Stimulated activated CD8-positive, alpha-beta memory T cell treated with anti-CD3 and anti-CD28 coated beads, Interleukin-7, amount 100 ng/mL, for 48 hours (primary cell): ENCODE measurements at places on chromosomes 12 and 14.

- DNase-seq, result no peak
These were observed 100.2 kb downstream of the NELL2 start for GRCh38 chr12:44775901-44776300.

DNA sequence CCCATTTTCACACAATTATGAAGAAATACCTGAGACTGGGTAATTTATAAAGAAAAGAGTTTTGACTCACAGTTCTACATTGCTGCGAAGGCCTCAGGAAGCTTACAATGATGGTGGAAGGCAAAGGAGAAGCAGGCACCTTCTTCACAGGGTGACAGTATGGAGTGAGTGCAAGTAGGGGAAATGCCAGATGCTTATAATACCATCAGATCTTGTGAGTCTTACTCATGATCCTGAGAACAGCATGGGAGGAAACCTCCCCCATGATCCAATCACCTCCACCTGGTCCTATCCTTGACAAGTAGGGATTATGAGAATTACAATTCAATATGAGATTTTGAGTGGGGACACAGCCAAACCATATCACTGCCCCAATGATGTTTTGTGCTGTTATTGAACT, 189.3 kb upstream of the CRY1 start:
- no peak for DNase-seq

- DNase-seq, result no peak
These were observed 375.0 kb upstream of the FBXO33 start for GRCh38 chr14:39807271-39807670.

DNA sequence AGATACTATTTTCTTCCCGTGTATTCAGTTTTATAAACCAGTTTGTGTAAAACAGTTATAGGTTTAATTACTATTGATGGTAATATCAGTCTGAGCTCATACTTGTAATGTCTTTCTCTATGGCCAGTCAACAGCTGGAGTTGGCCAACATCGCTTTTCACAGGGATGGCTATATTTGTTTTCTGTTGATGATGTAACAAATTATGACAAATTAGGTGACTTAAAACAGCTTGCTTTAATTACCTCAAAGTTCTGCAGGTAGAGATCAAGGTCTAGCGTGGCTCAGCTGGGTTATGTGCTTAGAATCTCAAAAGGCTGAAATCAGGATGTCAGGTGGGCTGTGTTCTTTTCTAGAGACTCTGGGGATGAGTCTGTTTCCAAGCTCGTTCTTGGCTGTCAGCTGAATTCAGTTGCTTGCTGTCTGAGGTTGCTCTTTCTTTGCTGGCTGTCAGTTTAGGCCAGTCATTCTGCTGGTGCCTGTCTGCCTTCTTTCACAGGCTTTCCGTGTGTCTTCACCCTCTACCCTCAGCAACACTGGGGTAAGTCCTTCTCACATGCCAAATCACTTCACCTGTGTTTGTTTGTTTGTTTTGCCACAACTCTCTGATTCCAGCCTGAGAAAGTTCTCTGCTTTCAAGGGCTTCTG, 370.2 kb upstream of the E2F7 start:
- no peak for DNase-seq

DNA sequence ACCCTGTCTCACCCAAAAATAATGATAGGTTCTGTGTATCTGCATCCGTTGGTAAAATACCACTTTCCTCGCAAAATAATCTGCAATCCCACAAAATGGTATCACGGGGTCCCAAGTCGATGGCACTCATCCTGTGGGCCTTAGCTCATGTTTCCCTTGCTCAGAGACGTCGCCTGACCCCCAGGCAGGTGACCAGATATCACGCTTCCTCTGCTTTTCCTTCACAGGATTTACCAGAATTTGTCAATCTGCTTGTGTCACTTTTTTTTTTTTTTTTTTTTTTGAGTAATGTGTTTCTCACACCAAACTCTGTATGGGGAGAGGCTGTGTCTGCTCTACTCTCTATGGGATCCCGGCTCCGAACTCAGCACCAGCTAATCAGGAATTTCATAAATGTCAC, 162.7 kb downstream of the PRKCH start:
- DNase-seq, result no peak
